CD4-positive, alpha-beta memory T cell (primary cell): ENCODE measurements at places on chromosomes 2 and 18.
A peak's percentile ranks its signal among the peaks of the same experiment; 100 is the strongest.

DNA sequence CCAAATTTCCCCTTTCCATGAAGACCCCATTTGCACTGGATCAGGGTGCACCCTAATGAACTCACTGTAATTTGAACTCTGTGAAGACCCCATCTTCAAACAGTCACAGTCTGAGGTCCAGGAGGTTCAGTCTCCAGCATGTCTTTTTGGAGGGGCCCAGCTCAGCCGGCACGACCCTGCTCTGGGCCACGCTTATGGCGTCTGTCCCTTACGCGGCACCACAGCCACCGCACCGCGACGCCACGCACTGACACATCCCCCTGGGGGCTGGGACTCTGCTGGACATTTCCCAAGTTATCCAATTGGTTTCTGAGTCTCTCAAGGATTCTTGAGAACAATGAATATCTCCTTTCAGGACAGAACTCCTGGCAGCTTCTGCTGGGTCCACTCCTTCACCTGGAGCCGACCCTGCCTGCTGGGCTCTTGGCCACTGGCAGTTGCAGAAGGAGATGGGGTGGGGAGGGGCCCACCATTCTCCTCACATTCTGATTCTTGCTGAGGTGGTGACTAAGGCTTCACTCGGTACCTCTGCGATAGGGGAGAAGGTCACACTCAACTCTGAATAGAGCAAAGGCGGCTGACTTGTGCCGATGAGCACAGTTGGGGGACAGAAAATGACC is 124.0 kb downstream of the RTP5 start:
- DNase-seq: no peak
- no peaks in the 10 kb centered on the region for H3K27me3 ChIP-seq
- H3K36me3 ChIP-seq: no peaks in the 10 kb centered on the region
- H3K27ac ChIP-seq: no peak overlapping the region
- H3K4me1 ChIP-seq: no peaks in the 10 kb centered on the region

DNA sequence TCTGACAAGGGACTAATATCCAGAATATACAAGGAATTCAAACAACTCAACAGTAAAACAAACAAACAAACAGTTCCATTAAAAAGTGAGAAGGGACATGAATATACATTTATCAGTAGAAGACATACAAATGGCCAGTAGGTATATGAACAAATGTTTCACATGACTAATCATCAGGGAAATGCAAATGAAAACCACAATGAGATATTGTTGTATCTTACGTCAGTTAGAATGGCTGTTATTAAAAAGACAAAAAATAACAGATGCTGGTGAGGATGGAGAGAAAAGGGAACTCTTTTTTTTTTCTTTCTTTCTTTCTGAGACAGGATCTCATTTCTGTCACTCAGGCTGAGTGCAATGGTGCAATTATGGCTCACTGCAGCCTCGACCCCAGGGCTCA is 175.5 kb downstream of the CAMKMT start:
- no peak overlapping the region for H3K27ac ChIP-seq
- no peaks in the 10 kb centered on the region for H3K27me3 ChIP-seq
- no peaks in the 10 kb centered on the region for H3K4me1 ChIP-seq
- H3K4me3 ChIP-seq: no peak overlapping the region

DNA sequence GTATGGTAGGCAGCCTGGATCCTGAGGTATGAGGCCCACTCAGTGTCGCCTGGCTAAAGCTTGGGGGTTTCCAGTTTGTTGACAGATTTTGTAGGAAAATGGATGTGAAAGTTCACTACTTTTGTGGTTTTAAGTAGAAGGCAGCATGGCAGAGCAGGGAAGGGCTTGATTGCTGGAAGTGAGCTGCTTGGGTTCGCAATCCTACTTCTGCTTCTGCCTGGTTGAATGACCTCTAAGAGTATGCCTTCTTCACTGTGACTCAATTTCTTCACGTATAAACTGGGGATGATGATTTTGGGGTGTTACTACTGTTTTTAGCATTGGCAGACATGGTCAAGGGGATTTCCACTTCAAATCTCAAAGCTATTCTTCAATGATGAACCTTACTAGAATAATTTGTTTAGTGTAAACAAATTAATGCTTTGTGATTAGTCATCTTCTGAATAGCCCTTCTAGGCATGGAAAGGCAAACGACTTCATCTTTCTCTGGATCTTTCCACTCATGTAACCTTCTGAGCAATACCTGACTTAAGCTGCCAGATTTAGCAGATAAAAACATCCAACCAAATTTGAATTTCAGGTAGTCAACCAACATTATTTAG is 13.2 kb downstream of the BMP10 start:
- no peak overlapping the region for H3K4me3 ChIP-seq
- H3K27me3 ChIP-seq: no peaks in the 10 kb centered on the region
- no peaks in the 10 kb centered on the region for H3K36me3 ChIP-seq

DNA sequence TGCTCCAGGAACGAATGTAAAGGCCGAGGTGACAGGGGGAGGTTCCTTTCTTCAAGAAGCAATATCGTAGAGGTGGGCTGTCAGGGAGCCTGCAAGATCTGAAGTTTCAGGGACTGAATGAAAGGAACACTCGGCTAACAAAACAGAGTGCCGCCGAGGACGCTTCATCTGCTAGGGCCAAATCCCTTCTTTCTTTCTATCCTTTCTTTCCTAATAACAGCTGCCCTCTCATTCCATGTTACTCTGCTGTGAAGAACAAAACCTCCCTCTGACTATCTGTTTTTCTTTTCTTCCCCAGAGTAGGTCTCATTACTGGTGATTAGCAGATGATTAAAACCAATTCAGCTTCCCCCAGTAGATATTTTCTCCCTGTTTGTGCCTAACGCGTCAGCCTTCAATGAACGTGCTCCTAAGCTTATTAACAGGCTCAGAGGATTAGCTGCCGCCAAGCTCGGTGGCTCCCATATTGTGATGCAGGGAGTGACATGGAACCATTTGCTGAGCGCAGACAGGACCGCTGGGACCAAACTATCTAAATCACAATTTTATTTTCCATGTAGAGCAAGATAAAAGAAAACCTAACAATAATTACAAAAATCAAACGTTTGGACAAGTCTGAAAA is 414.6 kb downstream of the TMEM182 start:
- no peak for DNase-seq
- H3K27ac ChIP-seq: no peak overlapping the region
- H3K4me3 ChIP-seq: no peak overlapping the region
- no peaks in the 10 kb centered on the region for H3K27me3 ChIP-seq
- H3K36me3 ChIP-seq: no peaks in the 10 kb centered on the region

- peaks cover 16% of the 10 kb centered on the region for H3K36me3 ChIP-seq
- H3K4me3 ChIP-seq: no peak overlapping the region
- no peak for DNase-seq
- no peaks in the 10 kb centered on the region for H3K27me3 ChIP-seq
- no peaks in the 10 kb centered on the region for H3K4me1 ChIP-seq
- H3K27ac ChIP-seq: no peak overlapping the region
Measured at GRCh38 chr2:20617081-20617575, 33.8 kb downstream of the HS1BP3 start.

DNA sequence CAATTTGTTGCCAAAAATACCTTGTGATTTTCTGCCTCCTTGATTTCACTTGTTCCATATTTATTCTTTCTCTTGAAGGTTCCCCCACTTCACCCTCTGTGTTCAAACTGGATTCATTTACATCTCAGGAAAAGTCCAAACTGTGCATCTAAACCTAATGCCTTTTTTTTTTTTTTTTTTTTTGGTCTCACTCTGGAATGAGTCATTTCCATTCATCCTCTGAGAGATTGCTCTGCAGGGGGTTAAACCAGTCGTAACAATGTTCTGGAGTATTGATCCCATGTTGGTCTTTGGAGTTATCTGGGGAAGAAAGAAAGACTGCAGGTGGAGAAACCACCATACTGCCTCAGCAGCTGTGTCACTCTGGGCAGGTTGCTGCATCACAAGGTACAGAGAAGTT is 119.7 kb downstream of the TACR1 start:
- H3K27ac ChIP-seq: no peak overlapping the region
- H3K36me3 ChIP-seq: no peaks in the 10 kb centered on the region
- no peaks in the 10 kb centered on the region for H3K27me3 ChIP-seq
- no peak overlapping the region for H3K4me3 ChIP-seq
- DNase-seq: no peak

DNA sequence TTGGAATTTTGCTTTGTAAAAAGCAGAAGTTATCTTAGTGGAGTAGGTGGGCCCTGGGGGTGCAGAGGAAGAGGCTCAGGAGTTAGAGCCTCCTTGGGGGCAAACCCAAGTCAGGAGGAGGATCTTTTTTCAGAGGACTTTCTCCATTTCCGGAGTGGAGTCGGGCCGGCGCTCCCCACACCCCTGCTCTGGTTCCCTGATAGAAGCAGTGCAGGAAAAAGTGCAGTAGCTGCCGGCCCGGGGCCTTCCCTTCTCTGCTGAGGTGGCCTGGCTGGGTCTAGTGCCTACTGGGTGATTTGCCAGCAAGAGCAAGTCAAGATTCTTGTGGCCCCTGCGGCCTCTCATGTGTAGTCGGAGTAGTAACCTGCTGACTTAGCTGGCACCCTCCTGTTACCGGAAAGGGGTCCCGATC is 124.2 kb upstream of the HS6ST1 start:
- H3K4me1 ChIP-seq: no peaks in the 10 kb centered on the region
- H3K27me3 ChIP-seq: no peaks in the 10 kb centered on the region
- DNase-seq: no peak
- H3K4me3 ChIP-seq: no peak overlapping the region

- no peak overlapping the region for H3K27ac ChIP-seq
- H3K4me1 ChIP-seq: no peaks in the 10 kb centered on the region
- no peak overlapping the region for H3K4me3 ChIP-seq
- DNase-seq: peak; percentile 6
- no peaks in the 10 kb centered on the region for H3K27me3 ChIP-seq
Measured at GRCh38 chr2:112869258-112869842, 32.8 kb upstream of the IL1B start.

DNA sequence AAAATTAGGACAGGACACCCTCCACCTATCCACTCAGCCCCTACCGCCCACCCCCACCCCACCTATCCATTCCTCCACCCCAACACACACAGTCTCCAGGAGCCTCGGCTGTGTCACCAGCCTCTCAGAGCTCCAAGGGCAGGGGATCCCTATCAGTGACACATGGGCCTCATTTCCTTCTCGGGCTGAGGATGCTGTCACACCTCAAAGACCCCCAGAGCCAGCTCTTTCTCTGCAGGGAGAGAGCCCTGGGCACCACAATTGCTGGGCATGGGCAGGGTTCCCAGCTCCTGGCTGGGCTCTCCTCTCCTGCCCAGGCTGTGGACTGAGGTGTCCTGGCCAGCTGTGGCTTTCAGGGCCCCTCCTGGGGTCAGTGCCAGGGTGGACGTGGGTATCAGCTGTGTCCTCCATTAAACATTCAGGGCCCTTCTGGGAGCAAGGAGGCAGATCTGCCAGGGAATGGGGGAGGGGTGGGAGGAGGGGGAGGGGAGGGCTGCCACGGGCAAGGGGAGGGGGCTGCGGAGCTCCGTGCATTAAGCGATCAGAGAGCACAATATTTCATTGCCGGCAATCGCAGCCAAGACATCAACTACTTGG is 14.3 kb upstream of the ECEL1 start:
- no peak for DNase-seq
- peaks cover 7% of the 10 kb centered on the region for H3K4me1 ChIP-seq

GRCh38 chr2:182379241-182379640 is 47.6 kb downstream of the PDE1A start:
- H3K4me3 ChIP-seq: no peak overlapping the region
- no peaks in the 10 kb centered on the region for H3K27me3 ChIP-seq
- H3K36me3 ChIP-seq: no peaks in the 10 kb centered on the region

DNA sequence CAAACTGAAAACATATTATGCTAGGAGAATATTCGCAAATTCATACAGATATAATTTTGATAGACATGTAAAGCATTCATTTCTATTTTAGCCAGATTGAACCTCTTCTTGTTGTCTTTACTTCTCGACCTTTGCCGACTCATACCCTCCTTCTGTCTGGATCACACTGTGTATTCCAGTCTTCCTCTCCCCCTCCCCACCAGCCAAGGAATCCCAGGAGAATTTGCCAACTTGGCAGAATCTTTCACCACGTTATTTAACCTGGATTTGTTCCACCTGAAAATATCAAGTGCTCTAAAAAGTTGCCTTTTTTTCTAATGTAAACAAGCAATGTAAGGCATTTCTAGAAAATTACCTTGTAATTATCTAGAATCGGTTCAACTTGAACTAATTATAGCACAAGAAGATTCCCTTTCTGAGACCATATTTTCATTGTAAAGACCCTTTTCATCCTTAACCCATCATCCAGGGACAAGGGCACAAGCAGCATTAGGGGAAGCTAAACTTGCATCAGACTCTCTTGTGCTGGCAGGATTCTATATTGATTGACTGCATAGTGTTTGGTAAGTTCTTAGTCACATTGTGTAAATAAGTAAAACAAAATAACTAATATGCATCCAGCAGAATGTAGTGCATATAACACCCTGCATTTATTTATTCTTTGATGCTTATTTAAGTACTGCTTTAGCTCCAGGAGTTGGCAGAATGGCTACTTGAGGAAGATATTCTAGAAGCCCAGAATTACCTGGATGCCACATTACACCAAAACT is 1328.7 kb upstream of the NXPH2 start:
- H3K4me1 ChIP-seq: no peaks in the 10 kb centered on the region
- no peaks in the 10 kb centered on the region for H3K36me3 ChIP-seq
- no peaks in the 10 kb centered on the region for H3K27me3 ChIP-seq
- no peak overlapping the region for H3K27ac ChIP-seq
